T1000 (cell line): ENCODE measurements at places on chromosomes 5 and 9.
A peak's percentile ranks its signal among the peaks of the same experiment; 100 is the strongest.

DNA sequence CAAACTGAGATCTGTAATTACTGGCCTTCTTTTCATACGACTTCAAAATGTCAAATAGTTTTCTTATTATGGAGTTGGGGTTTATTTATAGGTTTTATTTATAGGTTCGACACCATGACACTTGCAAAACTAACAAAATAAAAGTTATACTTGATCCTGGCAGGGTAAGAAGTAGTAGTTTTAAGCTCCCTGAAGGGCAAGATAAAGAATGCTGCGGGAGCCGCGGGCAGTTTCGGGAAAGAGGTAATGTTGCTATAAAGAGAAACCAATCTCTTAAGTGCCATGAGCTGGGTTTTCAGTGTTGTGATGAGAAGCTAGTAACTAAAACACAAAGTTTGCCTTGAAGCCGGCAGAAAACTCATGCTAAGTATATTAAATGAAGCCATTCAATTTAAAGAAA lies 24.8 kb downstream of the PTPN3 start:
- no peak for DNase-seq

- DNase-seq = no peak
Measured at GRCh38 chr9:70003901-70004714, 39.5 kb upstream of the MAMDC2 start.

DNA sequence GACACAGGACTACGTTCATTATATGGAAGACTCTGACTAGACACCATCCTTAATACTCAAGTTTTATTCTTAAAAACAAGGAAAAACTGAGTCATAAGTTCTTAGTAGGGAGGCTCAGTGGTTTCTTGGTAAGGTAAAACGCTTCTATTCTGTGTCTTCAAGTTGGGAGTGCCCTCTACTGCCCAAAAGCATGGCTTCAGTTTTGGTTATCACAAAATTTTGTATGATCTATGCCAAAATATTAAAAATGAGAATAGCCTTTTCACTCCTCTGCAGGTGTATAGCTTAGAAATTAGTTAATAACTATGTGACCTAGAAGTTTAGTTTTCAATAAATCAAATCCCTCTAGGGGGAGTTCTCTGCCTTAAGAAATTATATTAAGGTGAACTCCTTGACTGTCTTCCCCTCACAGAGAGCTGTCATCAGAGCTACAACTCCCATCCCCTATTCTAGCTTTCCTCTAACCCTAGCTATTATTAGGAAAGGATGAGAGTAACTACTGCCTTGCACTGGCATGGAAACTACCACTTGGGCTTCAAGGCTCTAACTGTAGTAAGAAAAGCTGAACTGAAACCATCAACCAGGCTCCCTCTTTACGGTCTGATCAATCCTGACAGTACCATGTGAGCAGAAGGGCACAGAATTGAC lies 189.7 kb downstream of the GNAQ start:
- no peak for DNase-seq

- DNase-seq = no peak
Measured at GRCh38 chr9:9949368-9949767, 663.4 kb downstream of the PTPRD start.

- DNase-seq = no peak
Measured at GRCh38 chr5:135441350-135441831, 5.8 kb downstream of the DCANP1 start.

- DNase-seq = no peak
Measured at GRCh38 chr9:22111954-22112247, 102.8 kb upstream of the CDKN2B start.

DNA sequence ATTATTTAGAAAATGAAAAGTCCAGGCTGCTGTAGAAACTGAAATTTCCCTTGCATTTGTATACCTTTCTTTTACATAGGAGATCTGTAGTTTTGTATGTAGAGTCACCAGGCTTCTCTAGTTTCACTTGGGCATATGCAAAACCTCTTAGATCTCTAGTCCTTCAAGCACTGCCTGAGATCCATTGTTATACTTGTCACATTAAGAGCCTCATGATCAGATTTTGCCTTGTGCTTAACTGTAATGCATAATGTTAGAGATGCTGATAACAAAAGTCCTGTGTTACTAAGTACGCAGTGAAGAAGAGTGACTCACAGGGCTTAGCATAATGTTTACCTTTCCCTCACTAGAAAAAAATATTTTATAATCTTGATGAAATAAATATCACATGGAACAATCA lies 250.2 kb downstream of the CYLC2 start:
- no peak for DNase-seq

- DNase-seq = no peak
Measured at GRCh38 chr5:154087260-154087659, 48.5 kb downstream of the MFAP3 start.

DNA sequence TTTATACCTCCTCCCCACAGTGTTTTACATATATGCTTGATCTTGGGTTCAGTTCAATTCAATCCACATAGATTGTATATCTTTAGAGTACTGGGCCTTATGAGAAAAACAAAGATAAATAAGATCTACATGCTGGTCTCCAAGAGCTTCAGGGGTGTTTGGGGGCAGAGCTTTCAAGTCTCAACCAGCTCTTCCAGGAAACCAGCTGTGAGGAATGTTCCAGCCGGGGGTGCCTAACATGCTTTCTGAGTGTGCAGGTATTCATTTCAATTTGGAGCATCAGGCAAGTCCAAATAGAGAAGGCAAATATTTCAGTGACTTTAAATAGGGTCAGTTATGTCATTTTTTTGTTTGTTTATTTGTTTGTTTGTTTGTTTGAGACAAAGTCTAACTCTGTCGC lies 5.7 kb upstream of the RAPGEF1 start:
- DNase-seq = no peak

DNA sequence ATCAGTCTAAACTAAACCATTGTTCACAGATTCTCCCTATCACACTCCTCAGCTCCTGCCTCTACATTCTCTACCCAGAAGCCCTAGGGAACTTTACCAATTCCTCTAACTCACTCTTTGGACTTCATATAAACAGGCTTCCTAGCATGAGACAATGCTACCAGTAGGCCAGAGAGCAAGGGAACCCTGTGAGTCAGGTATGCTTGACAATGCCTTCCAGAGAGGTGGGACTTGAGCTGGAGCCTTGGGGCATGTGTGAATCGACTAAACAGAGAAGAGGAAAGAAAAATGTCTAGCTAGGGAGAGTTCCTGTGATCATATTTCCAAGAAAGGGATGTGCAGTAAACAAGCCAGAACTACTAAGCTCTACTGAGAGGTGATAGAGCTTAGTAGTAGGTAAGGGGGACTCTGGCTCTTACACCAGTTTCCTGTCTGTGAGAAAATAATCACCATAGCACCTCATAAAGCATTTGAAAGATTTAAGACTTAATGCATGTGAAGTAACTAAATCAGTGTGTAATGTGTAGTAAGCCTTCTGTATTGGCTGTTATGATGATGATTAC lies 6.4 kb upstream of the RFK start:
- no peak for DNase-seq

GRCh38 chr9:133591116-133591910 lies 17.9 kb downstream of the FAM163B start:
- no peak for DNase-seq

GRCh38 chr9:69445251-69445650 lies 120.2 kb downstream of the ENTREP1 start:
- DNase-seq = no peak

DNA sequence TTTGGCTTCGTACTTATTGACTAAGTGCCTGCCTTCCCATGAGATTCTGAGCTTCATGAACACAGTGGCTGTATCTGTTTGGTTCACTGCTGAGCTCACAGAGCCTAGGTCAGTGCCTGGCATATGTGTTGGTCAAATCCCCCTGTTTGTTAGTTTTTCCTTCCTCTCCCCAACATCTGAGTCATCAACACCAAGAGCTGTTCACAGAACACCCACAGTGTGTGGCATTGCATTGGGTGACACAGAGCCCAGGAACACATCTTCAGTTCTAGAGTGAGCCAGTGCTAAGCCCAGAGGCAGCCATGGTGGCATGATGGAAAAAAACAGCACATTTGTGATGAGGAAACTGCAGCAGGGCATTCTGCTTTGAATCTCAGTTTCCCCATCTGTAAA lies 294.6 kb downstream of the SEC61B start:
- no peak for DNase-seq

DNA sequence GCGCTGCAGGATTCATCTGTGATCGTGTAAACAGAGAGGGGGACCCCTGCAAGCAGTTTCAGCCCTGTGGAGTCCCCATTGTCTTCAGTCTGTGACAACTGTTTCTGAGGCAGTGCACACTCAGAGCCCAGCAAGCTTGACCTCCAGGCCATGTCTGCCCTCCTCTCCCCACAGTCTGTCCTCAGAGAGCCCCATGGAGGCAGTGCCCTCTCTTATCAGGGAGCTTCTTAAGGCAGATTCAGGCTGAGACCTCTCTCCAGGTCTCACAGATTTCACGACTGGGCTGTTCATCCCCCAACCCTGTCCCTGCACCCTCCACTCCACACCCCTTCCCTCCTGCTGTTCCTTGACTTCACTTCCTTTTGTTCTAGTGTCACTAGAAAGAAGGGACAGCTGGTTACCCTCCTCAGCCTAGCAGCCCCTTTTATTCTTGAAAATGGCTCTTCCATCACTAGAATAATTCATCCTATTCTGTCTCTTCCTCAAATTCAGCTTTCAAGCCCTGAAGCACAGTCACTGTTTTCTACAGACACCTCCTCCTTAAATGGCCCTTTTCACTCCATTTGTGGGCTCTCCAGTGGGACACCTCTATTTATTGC lies 218.4 kb downstream of the MED10 start:
- no peak for DNase-seq

- DNase-seq = no peak
Measured at GRCh38 chr5:31197183-31197582, 3.7 kb downstream of the CDH6 start.

GRCh38 chr5:4097199-4097598 lies 501.6 kb downstream of the IRX1 start:
- no peak for DNase-seq

- DNase-seq = no peak
Measured at GRCh38 chr5:93874491-93874890, 133.1 kb upstream of the POU5F2 start.

DNA sequence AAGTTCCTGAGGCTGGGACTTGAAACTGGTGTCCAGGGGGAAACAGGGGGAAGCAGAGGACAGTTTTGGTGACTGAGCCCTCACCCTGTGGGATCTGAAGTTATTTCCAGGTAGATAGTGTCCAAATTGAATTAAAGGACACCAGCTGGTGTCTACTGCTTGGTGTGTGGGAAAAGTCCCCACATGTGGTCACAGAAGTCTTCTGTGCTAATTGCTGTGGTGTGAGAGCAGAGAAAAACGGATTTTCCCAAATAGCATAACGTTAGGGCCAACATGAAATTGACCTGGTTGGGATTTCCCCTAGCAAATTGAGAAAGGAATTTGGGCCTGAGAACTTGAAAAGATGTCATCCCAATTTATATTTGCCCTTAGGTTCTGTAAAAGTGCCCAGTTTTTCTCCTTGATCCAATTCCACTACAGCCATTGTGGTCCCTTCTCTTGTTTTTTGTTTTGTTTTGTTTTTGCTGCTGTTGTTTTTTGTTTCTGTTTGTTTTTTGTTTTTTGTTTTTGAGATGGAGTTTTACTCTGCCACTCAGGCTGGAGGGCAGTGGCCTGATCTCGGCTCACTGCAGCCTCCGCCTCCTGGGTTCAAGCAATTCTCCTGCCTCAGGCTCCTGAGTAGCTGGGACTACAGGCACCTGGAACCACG lies 5.6 kb upstream of the STARD4 start:
- no peak for DNase-seq

DNA sequence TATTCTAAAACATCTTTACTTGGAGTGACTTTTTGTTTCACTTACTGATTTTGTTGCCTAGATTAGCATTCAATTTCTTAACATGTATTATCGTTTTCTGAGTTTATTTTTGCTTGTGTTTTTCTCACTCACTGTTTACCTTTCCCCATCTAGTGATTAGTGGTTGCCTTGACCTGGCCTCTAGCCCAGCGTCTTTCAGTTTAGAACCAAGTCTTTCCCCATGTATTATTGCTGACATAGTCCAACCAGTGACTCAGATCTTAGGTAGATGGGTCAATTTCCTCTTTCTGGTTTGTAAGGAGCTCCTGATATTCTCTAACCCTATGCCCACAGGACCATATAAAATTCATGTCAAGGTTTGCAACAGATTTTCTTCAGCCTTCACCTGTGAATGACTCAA lies 135.5 kb downstream of the PRR16 start:
- no peak for DNase-seq

DNA sequence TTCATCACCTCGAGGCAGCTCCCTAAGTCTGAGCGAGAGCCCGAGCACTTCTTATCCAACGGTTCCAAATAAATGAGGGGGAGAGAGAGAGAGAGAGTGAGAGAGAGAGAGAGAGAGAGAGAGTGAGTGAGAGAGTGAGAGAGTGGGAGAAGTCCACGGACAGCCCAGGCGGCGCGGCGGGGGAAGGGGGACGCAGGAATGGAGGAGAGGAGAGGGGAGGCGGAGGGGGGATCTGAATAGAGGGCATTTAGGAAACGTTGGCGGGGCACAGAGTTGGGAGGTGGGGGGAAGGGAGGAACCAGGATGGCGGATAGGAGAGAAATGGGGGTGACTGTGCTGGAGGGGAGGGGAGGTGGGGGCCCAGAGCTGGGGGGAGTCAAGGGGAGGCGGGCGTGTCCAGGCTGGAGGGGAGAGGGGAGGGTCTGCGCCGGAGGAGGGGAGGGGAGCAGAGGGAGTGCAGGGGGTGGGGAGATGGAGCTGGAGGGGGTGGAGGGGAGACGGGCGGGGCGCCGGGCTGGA lies 398 bp upstream of the BASP1 start:
- peak; percentile 22 for DNase-seq
